Lung (tissue), 17 donors: ENCODE measurements at places on chromosomes 2 and 18.
A peak's percentile ranks its signal among the peaks of the same experiment; 100 is the strongest.

GRCh38 chr18:28185121-28185520 lies 8.2 kb upstream of the CDH2 start:
- DNase-seq, result no peak

DNA sequence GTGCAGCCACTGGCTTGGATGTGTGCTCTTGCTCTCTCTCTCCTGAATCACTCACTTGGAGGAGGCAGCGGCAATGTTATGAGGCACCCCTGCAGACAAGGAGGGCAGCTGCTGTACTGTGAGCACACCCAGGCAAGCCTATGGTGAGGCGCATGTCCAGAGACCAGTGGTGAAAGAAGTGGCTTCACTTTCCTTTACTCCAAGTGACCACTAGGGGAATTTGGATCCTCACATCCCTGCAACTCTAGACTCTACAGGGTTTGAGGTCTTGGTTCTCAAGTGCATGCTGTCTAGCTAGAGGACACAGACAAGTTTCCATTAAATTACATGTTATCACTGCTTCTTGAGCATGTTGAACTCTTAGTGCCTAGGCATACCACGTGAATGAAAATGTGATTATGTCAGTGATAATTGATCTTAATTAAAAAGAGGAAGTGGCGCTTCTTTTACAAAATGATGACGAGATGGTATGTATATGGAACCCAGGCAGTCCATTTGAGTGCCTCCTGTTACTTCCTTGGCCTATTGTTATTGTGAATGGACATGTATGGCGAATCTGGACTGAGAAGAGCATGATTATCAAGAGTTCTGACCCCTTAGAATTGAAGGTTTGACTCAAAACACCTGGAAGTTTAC lies 181.0 kb upstream of the CDH2 start:
- DNase-seq, result no peak

- no peak for DNase-seq
These were observed 15.8 kb downstream of the TMEM131 start for GRCh38 chr2:97979904-97980303.

DNA sequence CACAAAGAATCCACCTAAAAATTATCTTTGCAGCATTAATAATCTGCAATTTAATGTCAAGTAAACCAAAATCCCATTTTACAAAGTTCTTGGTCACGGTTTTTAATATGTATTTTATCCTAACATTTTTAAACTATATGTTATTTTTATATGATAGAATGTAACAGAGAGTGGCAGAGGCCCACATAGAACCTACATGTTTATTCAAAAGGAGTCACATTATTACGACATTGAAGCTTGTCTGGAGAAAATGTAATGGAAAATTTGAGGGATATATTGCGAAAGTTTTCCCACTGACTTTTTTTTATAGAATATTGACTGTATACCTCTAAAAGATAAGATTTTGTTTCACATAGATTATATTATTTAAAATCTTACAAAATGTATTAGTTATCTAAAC lies 89.7 kb upstream of the COL3A1 start:
- DNase-seq, result peak; percentile 78

DNA sequence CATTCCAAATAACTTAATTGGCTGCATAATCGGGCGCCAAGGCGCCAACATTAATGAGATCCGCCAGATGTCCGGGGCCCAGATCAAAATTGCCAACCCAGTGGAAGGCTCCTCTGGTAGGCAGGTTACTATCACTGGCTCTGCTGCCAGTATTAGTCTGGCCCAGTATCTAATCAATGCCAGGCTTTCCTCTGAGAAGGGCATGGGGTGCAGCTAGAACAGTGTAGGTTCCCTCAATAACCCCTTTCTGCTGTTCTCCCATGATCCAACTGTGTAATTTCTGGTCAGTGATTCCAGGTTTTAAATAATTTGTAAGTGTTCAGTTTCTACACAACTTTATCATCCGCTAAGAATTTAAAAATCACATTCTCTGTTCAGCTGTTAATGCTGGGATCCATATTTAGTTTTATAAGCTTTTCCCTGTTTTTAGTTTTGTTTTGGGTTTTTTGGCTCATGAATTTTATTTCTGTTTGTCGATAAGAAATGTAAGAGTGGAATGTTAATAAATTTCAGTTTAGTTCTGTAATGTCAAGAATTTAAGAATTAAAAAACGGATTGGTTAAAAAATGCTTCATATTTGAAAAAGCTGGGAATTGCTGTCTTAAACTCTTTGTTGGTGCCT lies 1.4 kb downstream of the PCBP1 start:
- no peak for DNase-seq

- peak; percentile 61 for DNase-seq
These were observed 227.9 kb upstream of the SPRED2 start for GRCh38 chr2:65660340-65660739.

- no peak for DNase-seq
These were observed 41.4 kb upstream of the RNU4ATAC start for GRCh38 chr2:121489284-121489683.

- DNase-seq, result no peak
These were observed 47.5 kb downstream of the KCNIP3 start for GRCh38 chr2:95344656-95345055.

GRCh38 chr2:8413589-8414135 lies 268.2 kb upstream of the ID2 start:
- DNase-seq, result peak; percentile 49

- no peak for DNase-seq
These were observed 73.6 kb downstream of the DDX1 start for GRCh38 chr2:15665067-15665942.

DNA sequence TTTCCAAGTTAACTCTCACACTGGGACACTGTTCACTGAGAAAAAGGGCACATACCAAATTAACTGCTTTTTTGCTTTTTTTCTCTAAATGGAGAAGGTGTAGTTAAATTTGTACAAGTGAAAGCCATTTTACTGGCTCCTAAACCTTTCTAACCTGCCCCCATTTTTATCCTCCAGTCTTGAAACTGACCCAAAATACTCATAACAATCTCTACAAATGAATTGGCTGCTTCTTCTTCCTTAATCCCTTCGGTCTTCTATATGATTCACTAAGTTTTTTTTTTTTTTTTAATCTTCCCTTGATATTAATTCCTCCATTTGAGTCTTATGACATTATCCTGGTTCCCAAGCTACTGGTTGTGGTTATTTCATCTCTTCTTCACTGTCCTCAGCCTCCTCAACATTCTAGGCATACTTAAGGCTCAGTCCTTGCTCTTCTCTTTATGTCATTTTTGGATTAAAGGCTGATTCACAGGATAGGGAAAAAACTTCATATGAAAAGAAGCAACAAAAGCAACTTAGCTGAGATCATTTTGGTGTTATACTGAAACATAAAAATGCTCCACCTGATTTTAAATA lies 19.8 kb downstream of the ORC2 start:
- no peak for DNase-seq

GRCh38 chr2:218782528-218782844 lies 539 bp downstream of the CYP27A1 start:
- DNase-seq, result peak; percentile 53

- DNase-seq, result peak; percentile 44
These were observed 145.6 kb upstream of the NCK2 start for GRCh38 chr2:105598829-105599698.

DNA sequence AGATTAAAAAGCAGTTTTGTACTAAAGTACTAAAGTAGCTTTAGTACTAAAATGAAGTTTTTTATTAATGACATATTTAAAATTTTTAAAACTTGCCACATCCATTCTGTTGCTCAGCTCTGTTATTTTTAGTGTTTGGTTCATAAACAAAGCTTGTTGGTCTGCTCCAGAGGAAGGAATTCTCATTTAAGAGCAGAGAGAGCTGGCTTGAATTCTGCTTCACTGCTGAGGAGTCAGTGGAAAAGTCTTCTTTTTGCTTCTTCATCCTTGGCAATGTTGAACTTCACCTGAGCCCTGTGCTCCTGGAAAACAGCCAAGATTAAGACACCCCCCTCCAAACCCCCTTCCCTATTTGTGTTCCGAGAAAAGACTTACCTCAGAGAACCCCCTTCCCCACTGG lies 40.6 kb downstream of the TMEM87B start:
- DNase-seq, result peak; percentile 10

- DNase-seq, result no peak
These were observed 230.6 kb downstream of the SETBP1 start for GRCh38 chr18:44911260-44911659.

GRCh38 chr2:170332676-170333402 lies 154.9 kb downstream of the MYO3B start:
- DNase-seq, result no peak

DNA sequence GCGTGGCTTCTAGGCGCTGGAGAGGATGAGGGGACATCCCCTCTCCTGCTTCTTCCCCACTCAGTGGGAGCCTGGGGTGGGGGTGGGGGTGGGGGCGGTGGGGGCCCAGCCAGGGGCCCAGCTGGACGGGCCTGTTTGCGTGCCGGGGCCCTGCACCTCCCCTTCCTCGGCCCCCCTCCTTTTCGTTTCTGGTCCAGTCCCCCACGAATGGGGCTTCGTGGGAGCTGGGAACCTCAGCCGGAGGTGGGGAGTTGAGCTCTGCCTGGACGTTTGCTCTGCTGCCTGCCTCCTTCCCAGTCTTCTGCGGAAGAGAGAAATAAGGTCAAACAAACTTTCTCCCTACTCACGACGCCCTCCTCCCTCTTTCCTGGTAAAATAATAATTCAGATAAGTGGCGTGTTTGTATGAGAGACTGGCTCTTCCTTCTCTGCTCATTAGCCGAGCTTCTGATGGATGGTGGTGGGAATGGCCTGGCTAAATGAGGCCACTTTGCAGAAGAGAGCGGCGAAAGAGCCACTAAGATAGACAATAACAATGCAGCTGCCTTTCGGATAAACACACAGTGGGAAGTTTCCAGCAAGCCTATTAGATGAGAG lies 782 bp downstream of the MTA3 start:
- peak; percentile 56 for DNase-seq

- no peak for DNase-seq
These were observed 33.0 kb upstream of the IER3IP1 start for GRCh38 chr18:47209171-47209570.

- DNase-seq, result no peak
These were observed 23.5 kb upstream of the RPL37A start for GRCh38 chr2:216474925-216475670.

DNA sequence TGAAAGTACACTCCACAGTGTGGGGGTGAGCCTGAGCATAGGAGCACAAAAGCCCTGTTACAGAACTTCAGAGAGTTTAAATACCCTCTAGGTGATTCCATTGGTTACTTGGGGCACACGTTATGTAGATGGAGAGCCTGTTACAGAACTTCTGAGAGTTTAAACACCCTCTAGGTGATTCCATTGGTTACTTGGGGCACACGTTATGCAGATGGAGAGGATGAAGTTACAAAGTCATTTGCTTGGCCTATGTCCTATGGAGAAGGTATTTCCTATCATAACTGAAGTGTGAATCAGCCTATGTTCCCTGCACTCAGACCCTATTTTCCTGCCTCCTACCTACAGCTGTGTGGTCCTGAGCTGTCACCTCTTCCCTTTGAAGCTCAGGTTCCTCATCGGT lies 3.8 kb upstream of the CAPN10 start:
- no peak for DNase-seq

GRCh38 chr2:159195697-159196096 lies 90.8 kb downstream of the WDSUB1 start:
- no peak for DNase-seq

- DNase-seq, result peak; percentile 90
These were observed 25.8 kb downstream of the SPEG start for GRCh38 chr2:219460424-219460926.

DNA sequence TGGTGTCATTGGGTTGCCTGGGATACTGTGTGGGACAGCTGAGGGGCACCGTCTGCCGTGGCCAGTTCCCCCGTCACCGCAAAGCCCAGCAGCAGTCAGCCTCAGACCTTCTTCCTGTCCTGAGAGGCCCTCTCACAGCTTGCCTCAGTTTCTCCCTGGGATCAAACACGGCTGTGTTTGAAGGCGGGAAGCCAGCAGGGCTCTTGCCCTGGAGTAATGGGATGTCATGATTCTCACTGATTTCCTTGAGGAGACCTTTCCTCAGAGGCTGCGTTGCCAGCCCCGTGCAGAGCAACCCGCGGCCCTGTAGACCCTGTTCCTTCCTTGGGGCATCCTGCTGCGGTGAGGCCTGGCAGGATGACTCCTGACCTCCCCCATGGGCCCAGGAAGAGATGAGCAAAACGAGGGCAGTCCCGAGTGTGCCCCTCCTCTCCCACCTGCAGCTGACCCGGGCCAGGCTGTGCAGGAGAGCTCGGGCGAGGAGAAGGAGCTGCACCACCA lies 13.9 kb upstream of the NFATC1 start:
- DNase-seq, result no peak

- peak; percentile 24 for DNase-seq
These were observed 27.8 kb upstream of the MAT2A start for GRCh38 chr2:85511008-85511811.

DNA sequence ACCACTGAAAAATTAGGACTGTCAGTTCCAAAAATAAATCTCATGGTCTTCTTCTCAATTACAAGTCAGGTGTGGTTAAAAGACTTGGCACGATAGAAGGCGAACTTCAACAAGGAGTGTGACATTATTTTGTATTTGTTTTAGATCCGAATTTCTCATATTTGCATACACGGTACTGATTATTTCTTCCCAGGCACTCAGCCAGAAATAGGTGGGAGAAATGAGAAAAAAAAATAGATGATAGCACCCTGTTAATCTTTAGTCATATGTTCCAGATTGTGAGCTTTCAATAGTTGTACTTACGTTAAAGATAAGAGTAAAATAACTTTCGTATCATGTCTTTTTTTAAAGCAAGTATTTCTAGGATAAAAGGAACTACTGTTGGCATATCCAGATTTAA lies 106.1 kb downstream of the DTNA start:
- DNase-seq, result no peak

DNA sequence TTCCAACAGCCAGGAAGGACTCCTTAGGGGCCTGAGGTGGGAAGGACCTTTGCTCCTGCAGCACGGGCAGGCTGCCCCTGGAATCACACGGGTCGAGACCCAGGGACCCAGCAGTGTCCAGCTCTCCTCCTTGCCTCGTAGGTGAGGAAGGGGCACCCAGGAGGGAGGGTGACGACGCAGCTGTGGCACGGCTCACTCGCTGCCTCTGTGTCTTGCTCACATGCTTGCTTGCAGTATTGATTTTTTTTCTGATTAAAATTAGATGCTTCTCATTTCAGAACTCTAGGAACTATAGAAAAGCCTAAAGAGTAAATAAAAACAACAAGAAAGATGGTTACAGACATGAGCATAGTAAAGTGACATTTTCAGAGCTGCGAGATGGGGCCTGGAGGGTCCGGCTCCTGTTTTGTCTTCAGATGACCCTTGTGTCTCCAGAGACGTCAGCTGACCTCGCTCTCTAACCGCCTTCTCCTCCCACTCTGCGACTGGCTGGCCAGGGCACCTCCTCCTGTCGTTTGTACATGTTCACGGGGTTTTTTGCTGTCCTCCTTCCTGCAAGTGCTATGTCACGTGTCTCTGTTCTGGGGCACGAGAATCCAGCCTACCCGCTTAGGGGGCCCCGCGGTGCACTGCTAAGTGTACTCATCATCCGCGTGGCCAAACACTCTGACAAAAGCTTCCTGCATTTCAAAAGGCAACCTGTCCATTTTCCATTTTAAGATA lies 65.7 kb upstream of the ZNF236 start:
- no peak for DNase-seq

DNA sequence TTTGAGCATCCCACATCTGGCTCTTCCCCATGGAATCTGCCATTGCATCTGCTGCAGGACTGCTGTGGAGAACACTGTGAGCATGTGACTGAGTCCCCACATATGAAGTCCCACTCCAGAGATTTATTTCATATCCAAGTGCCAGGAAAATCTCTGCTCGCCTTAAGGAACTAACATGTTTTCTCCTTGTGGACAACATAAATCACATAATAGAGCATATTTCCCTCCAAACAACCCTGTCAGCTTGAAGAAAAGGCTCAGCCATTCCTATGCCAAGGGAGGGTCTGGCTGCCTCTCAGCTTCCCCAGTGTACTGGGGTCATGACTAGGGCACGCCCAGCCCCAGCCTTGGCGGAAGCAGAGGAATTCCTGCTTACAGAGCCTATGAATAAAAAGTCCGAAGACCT lies 193.7 kb downstream of the DNER start:
- DNase-seq, result peak; percentile 85
